ENCODE measurements at places on chromosomes 13 and 19.

- no peak for DNase-seq
Observed at GRCh38 chr13:40974460-40975407, 44.4 kb downstream of the ELF1 start.

GRCh38 chr13:39563470-39563735, 39.6 kb downstream of the LHFPL6 start:
- DNase-seq: no peak

DNA sequence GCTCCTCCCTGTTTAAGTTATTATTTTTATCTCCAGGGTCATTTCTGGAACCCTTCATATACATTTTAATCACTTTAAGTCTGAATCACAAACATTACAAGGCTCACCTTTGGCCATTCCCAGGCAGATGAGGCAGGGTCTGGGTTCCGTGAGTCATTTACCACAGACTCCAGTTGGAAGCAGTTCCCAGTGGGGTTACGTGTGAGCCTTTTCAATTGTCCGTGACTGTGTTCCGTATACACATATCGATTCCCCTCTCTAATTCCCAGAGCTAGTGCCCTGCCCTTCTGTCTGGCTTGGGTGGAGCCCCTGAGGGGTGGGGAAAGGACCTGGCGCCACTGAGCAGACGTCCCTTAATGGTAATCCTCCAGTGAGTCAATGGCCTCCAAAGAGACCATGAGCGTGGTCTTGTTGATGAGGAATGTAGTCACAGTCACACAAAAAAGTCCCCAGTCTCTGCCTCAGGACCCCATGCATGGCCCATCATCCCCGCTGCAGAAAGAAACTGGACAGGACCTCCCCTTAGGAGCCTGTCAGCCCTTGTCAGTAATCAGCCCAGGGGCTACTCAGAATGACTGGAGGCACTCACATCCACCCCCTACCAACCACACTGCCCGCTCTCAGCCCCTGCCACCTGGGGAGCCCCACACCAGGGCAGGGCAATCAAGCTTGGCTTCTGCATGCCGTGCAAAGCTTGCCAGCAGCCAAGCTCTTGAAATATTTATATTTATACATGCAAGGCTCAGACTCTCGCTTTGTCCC, 144.4 kb downstream of the ZIC5 start:
- DNase-seq: no peak

DNA sequence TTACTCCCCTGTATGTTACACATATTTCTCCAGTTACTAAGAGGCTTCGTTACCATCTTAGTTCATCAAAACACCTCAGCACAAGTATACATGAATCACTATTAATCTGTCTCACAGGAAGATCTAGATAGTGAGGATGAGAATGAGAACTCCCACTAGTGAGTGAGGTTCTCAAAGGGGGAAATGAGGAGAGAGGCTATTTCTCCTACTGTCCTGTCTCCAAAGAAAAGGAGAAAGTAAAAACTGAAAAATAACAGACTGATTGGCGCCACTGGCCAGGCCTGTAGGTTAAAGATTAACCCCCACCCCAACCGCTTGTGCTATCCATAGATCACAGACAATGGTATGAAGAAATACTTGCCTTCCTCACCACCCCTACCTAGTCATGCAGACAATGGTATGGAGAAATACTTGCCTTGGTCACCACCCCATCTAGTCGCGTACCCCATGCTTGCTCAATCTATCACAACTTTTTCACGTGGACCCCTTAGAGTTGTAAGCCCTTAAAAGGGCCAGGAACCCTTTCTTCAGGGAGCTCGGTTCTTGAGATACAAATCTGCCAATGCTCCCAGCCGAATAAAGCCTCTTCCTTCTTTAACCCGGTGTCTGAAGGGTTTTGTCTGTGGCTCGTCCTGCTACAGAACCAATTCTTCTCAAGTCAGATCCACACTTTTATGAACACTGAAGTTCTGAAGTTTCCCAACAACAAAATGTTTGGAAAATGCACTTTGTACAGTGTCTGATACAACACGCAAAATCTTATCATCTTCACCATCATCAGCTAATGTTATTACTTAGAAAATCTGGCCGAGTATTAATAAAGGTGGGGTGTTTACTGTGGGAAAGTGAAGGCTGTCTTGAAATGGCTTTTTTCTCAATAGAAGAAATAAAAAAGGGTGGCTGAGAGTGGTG, 598.1 kb downstream of the UQCRFS1 start:
- no peak for DNase-seq

GRCh38 chr19:896434-896833, 3.1 kb downstream of the RNU6-9 start:
- DNase-seq: no peak

- no peak for DNase-seq
Observed at GRCh38 chr19:50427318-50427925, 5.3 kb upstream of the MYBPC2 start.

- DNase-seq: peak; percentile 48
Observed at GRCh38 chr19:3544742-3545668, 6.0 kb downstream of the TEKTIP1 start.

DNA sequence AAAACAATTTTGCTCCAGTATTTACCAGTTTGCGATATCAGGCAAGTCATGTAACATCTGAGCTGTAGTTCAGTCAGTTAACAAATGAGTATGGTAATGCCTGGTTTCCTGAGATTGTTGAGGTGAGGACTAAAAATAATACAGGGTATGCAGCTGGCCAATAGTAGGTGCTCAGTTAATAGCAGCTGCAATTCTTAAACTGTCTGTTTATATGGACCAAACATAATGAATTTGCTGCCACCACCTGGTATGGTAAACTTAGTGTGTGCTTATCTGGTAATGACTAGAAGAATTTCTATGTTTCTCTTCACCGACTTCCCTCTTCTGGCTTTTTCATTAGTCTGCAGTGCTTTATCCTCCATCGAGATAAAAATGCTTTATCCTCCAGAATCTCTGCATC, 9.1 kb downstream of the ZMYM2 start:
- no peak for DNase-seq

GRCh38 chr13:40758811-40759210, 12.2 kb downstream of the MRPS31 start:
- no peak for DNase-seq

GRCh38 chr13:51905787-51906186, 44.0 kb downstream of the CCDC70 start:
- DNase-seq: no peak

GRCh38 chr13:79379274-79379673, 26.8 kb downstream of the RBM26 start:
- DNase-seq: no peak

DNA sequence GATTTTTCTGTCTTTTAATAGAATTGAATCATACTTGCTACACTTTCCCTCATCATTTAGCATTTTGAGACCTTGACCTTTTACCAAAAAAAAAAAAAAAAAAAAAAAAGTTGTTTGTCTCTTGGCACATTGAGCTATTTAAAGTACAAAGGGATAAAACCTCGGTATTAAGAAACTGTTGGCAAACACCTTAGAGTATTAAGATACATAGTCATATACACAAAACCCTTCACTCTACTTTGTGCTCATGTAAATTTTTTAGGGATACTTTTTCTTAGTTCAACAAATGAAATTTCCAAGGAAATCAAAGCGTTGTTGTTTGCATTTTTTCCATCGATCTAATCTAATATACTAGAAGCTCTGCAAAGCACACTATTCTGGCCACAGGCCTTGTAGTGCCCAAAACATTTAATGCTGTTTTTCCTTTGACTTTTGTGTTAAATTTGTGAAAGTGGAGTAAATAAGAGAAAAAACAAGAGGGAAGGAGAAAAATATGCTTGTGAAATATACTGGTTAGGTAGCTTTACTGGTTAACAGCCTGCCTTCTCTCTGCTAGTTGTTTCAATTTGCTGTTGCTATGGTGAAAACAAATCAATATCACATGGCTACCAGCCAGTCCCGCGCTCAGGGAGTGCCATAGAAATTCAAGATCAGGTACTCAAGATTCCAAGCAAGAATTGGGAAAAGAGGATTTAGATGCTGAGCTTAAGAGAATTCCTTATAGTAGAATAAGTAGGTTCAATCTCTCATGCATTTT, 2.6 kb downstream of the MBNL2 start:
- peak; percentile 35 for DNase-seq

DNA sequence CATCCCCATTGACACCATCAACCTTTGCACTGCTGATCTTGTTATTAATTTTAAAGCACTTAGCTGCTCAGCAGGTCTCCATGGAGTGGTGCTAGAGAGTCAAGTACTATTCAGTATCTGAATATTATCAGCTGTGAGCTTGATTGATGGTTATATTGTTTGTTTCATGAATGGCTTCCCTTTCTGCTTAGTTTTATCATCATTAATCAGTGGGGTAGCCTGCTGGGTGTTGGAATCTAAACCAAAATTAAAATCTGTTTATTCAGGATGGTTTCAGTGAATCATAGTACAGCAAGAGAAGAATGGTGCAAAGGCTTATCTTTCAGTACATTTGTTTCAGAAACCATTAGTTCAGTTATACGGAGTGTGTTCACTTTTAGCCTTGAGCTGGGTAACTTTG, 42.5 kb upstream of the SCEL start:
- DNase-seq: no peak

GRCh38 chr19:16915734-16916133, 26.9 kb downstream of the F2RL3 start:
- no peak for DNase-seq

All from T-helper 22 cell (primary cell).